Hepatic stellate cell (primary cell): ENCODE measurements at places on chromosomes 2 and 18.

- DNase-seq = no peak
These were observed 142.5 kb downstream of the OTX1 start for GRCh38 chr2:63192889-63193774.

DNA sequence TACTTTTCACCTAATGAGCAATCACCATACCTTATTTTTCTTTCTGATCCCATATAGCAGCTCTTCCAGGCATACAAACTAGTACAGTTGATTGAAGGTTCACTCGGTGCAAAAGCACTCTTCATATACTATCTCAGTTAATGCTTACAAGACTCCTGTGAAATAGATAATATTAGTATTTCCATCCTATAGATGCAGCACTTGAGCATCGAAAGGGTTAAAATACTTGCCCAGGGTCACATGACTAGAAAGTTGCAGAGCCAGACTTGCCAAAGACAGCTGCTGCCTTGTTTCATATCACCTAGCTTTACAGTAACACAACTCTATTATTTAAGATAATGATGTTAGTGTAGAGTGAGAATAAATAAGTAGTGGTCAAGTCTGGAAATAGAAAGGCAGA lies 466.0 kb upstream of the TNP1 start:
- DNase-seq = no peak

DNA sequence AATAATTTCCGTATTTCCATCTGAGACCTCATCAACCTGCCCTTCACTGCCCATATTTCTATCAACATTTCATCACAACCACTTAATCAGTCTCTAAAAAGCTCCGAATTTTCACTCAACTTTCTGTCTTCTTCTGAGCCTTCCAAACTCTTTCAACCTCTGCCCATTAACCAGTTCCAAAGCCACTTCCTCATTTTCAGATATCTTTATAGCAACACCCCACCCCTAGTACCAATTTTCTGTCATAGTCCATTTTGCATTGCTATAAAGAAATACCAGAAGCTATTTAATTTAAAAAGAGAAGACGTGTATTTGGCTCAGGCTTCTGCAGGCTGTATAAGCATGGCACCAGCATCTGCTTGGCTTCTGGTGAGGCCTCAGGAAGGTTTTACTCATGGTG lies 107.0 kb downstream of the PTGR3 start:
- no peak for DNase-seq

GRCh38 chr2:43397411-43397810 lies 171.0 kb upstream of the ZFP36L2 start:
- no peak for DNase-seq

- DNase-seq = no peak
These were observed 233.7 kb upstream of the CWC22 start for GRCh38 chr2:180240774-180241173.
